Astrocyte of the spinal cord (primary cell): ENCODE measurements at places on chromosomes 6 and 20.

GRCh38 chr6:23394681-23395080 is 731.3 kb upstream of the NRSN1 start:
- DNase-seq = no peak

GRCh38 chr20:63394069-63394919 is 33.1 kb upstream of the CHRNA4 start:
- DNase-seq = no peak

DNA sequence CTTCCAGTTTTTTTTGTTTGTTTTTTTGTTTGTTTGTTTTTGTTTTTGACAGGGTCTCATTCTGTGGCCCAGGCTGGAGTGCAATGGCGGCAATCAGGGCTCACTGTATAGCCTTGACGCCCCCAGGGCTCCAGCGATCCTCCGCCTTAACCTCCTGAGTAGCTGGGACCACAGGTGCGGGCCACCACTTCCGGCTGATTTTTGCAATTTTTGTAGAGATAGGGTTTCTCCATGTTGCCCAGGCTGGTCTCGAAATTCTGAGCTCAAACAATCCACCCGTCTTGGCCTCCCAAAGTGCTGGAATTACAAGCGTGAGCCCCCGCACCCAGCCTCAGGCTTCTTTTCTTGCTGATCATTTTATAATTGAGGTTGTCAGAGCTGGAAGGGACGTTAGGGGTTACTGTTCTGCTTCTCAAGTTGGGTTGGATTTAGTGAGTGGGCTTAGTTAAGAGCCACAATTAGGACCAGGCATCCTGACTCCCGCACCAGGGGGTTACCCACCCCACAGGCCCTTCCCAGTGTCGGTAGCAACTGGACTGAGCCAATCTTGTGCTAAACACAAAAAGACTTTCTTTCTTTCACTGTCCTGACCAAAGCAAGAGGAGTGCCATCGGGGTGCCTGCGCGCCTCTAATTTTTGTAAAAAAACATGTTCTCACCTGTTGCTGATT is 13.1 kb upstream of the ZSCAN9 start:
- no peak for DNase-seq

GRCh38 chr20:23541776-23542175 is 26.5 kb downstream of the CST9L start:
- DNase-seq = no peak

- DNase-seq = no peak
Observed at GRCh38 chr20:6185268-6185667, 62.4 kb upstream of the FERMT1 start.

DNA sequence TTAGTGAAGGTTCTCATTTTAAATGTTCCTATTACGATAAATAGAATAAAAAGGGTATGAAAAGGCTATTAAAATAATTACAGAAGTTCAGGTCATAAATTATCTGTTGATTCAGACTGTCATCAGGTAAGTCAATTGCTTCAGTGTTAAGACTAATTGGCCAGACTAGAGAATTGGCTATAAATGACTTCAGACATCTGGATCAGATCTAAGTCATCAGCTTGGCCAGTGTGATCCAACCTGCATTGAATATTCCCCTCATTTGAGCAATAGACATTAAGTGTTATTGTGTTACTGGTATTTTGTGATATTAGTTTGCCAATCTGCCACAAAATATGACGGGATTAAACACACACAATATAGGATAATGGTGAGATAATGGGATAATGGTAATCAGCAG is 377.6 kb upstream of the CITED2 start:
- no peak for DNase-seq

GRCh38 chr6:145491126-145491525 is 244.2 kb downstream of the EPM2A start:
- no peak for DNase-seq

- no peak for DNase-seq
Observed at GRCh38 chr6:162478192-162478671, 249.3 kb downstream of the PRKN start.

DNA sequence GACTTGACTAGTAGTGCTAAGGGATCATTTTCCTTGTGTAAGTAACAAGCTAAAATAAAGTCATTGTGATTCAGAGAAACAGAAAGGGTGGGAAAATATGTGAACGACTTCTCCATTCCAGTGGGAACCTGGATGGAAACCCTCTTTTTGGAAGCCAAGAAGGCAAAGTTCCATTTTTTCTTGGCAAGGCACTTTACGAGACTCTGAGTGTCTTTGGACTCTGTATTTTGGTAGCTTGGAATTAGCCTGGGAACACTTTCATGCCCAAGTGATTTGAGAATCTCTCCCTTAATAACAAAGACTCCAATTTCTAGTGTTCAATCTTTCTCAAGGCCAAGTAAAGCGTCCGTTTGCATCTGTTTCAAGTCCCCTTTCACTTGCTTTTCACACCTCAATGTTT is 100.5 kb upstream of the SASH1 start:
- no peak for DNase-seq

GRCh38 chr6:106197441-106197840 is 111.3 kb downstream of the PRDM1 start:
- DNase-seq = no peak

- no peak for DNase-seq
Observed at GRCh38 chr6:108543175-108543940, 17.4 kb upstream of the FOXO3 start.

- no peak for DNase-seq
Observed at GRCh38 chr6:11902527-11902926, 109.6 kb upstream of the HIVEP1 start.

DNA sequence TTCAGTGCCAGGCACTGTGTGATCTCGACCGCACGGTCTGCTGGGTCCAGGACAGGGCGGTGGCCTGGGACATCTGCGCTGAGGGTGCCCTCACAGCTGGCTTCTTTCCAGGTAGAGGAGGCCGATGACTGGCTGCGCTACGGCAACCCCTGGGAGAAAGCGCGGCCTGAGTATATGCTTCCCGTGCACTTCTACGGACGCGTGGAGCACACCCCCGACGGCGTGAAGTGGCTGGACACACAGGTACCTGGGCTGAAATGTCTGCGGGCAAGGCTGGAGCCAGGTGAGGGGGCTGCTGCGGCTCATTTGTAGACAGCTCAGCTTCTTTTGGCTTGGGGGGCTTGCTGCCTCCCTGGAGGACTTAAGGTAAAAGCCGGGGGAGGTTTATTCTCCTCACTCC is 26.6 kb downstream of the PYGB start:
- DNase-seq = no peak

DNA sequence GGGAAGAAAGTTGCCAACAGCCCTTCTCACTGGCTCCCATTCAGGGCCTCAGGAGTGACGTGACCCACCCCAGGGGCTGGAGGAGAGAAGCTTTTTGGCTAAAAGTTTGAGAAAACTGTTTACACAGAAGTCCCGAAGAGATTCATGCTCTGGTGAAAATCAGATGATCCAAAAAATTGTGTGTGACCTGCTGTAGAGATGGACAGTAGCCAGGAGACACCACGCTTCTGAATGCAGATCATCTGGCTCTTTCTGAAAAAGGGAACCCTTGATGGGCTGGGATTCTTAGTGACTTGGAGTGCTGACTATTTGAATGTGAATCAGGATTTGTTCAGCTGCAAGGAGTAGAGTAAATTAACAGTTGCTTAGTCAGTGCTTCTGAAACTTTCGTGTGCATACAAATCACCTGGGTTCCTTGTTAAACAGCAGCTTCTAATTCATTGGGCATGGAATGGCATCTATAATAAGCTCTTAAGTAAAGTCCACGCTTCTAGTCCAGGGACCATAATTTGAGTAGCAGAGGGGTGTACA is 265.1 kb downstream of the PREX1 start:
- no peak for DNase-seq
